ENCODE measurements at places on chromosomes 2 and 18.

- DNase-seq, result no peak
These were observed 262.2 kb downstream of the ASXL3 start for GRCh38 chr18:33840212-33840593.

GRCh38 chr2:236180076-236180816 is 12.1 kb upstream of the GBX2 start:
- DNase-seq, result no peak

DNA sequence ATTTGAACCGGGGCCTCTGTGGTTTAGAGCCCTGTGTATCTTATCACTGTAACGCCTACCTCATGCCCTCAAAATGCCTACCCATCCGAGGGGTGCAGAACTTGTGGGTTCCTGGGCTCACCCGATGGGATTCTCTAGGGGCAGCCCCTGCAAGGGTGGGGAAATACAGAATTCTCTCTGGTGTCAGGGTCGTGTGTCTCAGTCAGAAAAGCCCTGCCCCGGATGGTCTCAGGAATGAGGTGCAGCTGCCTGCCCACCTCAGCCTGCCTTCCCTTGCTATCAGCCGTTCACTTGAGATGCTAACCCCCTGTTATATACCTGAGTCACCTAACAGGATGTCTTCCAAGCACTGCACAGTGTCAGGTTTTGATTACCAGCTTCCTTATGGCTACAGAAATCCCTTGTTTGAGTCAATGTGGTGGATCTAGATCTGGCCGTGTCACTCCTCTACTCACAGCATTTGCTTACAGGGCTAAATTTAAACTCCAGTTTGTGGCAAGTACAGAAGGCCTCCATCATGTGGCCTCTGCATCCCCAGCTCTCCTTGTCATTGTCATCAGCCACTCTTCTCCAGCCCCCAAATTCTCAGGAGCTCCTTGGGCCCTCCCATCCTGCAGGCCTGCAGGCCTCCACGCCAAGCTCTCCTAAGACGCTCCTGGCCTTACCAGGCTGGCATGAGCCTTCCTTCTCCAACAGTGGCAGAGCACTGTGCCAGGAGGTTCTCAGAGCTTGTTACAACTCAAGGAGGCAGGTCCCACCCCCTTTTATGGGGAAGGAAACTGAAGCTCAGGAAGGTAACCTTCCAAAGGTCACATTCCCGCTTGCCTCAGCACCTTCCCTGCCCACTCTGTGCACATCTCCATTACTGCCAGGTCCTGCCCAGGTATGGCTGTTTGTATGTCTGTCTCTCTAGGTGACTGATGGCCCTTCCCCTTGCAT is 14.3 kb upstream of the MAP3K2 start:
- DNase-seq, result no peak

DNA sequence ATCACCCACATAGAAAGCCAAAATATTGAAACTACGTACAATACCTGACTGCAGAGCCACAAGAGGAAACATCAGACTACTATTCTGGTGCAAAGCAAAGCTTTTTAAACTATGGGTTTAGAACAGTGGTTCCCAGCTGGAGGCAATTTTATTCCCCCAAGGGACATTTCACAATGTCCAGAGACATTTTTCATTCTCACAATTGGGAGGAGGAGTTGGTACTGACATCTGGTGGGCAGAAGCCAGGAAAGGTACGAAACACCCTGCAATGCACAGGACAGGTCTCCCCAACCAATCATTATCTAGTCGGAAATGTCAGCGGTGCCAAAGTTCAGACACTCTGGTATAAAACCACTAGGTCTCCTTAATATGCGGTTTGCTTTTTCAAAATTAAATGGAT is 88.4 kb upstream of the ARL5A start:
- no peak for DNase-seq

- DNase-seq, result no peak
These were observed 70.1 kb downstream of the ONECUT2 start for GRCh38 chr18:57505231-57505630.

DNA sequence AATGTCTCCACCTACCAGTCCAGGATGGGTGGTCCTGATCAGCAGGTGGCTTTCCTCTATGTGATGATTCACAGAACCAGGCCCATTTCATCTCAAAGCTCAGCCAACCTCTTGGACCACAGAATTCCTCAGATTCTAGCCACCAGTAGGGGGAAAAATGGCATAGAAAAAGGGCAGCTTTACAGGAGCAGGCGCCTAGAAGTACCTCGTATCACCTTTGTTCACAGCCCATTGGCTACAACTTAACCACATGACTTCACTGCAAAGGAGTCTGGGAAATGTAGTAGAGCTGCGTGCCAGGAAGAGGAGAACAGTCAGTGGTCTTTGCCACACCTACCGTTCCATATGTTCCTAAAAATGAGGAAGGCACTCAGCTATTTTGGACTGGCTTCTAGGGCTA is 62.8 kb upstream of the DTNA start:
- DNase-seq, result no peak

GRCh38 chr2:163319006-163319405 is 416.8 kb downstream of the FIGN start:
- DNase-seq, result no peak

DNA sequence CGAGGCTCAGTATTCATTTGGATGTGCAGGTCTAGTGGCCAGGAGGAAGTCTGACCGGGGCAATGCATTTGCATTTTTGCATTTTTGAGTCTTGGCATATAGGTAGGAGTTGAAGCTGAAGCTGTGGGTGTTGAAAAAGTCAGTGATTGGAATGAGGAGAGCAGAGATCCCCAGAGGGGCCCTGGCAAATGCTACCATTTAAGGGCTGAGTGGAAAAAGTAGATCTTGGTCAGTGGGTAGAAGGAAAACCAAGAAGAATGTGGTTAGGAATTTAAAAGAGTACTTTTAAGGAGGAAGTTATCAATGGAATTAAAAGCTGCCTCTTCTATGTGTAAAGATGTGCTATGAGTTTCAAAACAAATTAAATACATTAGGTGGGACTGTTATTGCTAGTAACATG is 143.0 kb downstream of the ZEB2 start:
- no peak for DNase-seq

GRCh38 chr2:219514196-219514761 is at the start of gene ASIC4:
Gene ASIC4 (plus strand): TSS chr2:219514482. CDS start chr2:219514725, 243 bp downstream.
- no peak for DNase-seq

DNA sequence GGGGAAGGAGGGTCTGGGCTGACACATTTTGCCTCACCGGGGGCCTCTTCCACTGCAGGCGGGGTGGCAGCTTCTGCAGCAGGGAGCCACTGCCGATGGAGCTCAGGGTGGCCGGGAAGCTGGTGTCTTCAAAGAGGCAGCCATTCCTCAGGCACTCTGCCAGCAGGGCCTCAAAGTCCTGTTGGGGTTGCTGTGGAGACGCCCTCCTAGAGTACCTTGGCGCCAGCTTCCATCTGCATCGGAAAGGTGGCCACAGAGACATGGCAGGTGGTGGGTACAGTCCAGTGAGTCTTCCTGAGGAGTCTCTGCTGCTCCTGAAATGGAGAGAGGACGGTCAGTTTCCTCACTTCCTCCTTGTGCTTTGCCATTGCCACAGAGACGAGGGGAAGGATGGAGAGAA is 12.1 kb downstream of the CAPN14 start:
- no peak for DNase-seq

GRCh38 chr2:178187861-178188260 is 6.5 kb upstream of the OSBPL6 start:
- no peak for DNase-seq

- no peak for DNase-seq
These were observed 1036.5 kb upstream of the FANCL start for GRCh38 chr2:59277671-59278070.

DNA sequence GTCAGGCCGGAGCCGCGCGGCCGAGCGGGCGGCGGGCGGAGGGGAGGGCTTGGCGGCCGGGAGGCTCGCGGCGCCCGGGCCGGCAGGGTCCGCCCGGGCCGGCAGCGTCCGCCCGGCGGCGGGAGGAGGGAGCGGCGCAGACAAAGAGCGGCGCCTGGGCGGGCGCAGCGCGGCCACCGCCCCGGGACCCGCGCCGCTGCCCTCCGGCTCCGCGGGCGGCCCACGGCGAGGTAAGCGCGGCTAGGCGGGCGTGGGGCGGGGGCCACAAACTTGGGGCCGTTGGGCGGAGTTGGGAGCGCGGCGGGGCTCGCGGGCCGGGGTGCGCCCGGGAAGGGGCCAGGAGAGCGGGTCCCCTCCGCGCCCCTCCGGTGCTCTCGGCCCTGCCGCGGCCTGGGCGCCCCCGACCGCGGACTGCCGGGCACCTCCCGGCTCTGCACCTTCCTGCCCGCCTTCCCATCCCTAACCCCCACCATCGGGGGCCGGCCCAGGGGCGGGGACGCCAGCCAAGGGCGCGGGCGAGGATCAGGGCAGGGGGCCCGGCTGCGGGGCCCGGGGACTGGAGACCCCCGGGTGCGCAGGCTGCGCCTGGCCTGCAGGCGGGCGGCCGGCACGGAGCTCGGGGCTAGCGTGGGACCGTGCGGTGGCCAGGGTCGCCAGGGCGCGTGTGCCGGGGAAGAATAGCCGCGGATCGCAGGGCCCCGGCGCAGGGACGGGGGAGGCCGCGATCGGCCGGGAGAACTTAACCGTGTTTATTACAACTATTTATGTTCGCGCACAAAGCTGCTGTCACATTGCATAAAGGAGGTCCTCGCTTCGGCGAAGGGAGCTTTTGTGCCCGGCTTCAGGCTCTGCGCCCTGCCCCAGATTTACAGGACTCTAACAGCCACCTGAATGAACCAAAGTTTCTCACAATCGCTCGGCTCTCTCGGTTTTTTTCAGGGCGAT is at the start of gene NCK2:
Gene NCK2 (plus strand): TSS at position 4 of the 945 bp plus-strand sequence. CDS start 110,152 bp downstream, outside the sequence.
- DNase-seq, result no peak

GRCh38 chr2:122411231-122411630 is 655.8 kb downstream of the TSN start:
- DNase-seq, result no peak

All from inflammatory macrophage treated with lipopolysaccharide for 1 hour (primary cell).